ENCODE measurements at places on chromosomes 6 and 20.
A peak's percentile ranks its signal among the peaks of the same experiment; 100 is the strongest.

DNA sequence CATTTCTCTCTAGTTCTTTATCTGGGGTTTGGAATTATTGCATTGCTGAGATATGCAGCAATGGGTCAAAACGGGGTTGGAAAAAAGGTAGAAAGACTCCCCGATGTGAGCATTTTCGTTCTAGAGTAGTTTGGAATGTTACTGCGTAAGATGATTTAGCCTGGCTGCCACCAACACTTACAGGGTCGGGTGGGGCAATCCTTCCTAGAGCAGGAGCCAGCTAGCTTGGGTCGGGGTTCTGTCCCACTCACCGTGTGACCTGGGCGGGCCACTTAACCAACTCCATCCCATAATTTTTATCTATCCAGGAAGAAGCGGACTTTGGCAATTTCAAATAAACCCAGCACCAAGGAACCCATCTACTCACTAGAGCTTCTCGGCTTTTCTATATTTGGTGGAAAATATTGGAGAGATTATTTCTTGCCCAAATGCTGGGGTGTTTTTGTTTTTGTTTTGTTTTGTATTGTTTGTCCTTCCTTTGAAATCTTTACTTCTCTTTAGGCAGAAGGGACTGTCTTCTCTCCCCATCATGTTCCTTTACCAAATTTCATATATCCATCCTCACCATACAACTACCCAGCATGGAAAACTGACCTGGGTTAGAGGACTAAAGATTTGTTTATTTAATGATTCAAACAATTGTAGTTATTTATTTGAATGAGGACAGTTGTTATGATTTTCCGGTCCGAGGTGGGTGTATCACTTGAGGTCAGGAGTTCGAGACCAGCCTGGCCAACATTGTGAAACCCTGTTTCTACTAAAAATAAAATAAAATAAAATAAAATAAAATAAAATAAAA, 72.4 kb downstream of the GPX5 start:
- no peak for DNase-seq

DNA sequence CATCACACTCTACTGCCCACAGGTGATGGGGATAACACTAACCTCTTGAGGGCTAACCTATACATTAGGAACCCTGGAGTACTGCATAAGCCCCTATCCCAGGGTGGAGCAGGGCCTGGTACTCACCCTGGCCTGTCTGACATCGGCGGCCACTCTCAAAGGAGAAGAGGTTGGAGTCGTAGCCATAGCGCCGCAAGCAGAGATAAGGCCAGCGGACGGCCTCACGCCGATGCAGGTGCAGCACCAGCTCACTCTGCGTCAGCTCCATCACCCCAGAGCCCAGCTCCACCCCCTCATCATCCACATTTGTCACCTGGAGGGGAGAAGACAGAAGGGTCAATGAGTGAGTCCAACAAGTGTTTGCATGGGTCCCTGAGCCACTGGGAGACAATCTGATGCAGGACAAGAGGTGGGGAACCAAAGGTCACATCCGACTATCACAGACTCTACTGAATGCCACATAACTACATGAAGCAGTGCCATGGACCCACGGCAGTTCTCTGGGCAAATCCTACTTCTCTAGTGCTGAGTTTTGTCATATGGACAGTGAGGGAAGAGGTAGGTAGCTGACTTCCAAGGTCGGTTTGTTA, 4.3 kb downstream of the FRS3 start:
- no peak for DNase-seq

DNA sequence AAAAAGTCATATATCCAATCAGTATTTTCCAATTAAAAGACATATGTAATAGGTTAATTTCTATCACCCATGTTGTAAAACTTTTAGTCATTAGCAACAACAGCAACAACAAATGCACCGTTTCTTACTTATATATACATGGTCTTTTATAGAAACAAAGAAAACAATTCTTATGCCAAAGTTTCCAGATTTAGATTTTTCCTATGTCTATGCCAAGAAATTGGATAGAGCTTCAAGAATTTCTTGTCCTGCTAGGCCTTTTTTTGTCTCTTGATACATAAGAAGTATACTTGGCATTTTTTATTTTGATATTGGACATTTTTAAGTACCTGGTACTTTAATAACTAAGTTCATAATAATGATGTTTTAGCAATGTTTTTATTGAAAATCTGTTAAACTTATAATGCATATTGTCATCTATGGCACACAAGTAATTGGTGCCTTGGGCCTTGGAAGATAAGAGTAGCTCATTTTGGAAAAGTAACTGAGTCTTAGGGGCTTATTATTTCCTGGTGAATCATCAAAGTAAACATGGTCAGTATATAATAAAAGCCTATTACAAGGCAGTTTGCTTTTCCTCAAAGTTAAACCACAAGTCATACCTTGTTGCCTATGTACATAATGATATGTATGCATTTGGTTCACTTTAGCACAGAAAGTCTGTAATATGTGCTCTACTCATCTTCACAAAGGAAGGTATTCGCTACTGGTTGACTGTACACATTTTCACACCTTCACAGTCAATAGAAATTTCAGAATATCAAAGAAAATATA, 10.1 kb upstream of the FRK start:
- no peak for DNase-seq

GRCh38 chr20:53938739-53939138, 131.7 kb downstream of the BCAS1 start:
- DNase-seq = no peak

- no peak for DNase-seq
These were observed 29.8 kb upstream of the NEDD9 start for GRCh38 chr6:11262242-11262641.

DNA sequence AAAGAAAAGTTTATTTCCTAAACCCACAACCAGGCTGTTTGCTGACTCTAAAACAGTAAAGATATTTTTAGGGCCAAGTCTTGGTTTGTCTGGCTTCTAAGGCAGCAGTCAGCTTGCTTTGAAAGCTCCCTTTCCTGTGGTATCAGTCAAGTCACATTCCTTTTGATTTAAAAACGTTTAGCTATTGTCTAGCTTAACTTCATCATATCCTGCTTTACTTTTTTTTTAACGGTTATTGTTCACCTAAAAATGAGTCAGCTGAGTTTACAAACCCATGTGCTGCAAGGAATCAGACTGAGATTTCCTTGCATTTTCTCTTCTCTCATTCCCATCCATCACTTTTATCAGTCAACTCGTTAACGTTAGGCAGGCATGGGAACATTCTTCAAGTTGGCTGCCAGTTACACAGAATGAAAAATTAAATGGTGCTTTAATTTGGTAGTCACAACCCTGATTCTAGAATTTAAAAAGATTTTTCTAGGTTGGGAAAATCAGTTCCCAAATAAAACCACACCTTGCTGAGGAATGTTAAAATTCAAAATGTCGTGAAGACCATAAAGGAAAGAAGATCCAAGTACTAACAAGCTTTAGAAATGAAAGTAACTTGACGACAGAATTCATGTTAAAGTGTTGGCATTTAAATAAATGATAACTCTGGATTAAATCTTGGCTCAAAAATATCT, 45.9 kb downstream of the ELOVL5 start:
- DNase-seq = no peak

GRCh38 chr6:158293122-158293521, 19.1 kb upstream of the TULP4 start:
- no peak for DNase-seq

DNA sequence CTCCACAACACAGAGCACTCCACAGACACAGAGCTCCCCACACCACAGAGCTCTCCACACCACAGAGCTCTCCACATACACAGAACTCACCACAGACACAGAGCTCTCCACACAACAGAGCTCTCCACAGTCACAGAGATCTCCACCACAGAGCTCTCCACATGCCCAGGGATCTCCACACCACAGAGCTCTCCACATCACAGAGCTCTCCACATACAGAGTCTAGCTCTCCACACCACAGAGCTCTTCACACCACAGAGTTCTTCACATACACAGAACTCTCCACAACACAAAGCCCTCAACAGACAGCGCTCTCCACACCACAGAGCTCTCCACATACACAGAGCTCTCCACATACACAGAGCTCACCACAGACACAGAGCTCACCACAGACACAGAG, 55.3 kb downstream of the ERMARD start:
- DNase-seq = no peak

DNA sequence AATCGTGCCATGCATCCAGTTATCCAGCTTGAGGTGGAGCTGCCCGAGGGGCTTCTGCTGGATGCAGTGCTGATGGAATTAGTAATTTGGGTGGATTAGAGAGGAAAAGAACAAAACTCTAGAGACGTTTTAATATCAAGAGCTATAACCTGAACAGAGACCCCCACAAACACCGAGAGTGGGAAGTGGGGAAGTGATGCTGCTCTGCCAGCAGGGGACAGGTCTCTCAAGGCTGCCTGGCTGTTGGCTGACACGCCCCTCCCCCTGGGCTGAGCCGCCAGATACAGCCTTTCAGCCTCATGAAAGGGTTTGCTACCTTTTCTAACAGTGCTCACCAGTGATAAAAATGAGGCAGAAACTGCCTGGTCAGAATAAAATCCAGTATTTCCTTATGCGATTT, 9.6 kb downstream of the LEMD2 start:
- DNase-seq = no peak

GRCh38 chr20:2701671-2702081, 9.1 kb downstream of the EBF4 start:
- no peak for DNase-seq

GRCh38 chr20:5737966-5738365, 12.2 kb upstream of the SHLD1 start:
- no peak for DNase-seq

- DNase-seq = no peak
These were observed 20.4 kb upstream of the UNC93A start for GRCh38 chr6:167270499-167271311.

DNA sequence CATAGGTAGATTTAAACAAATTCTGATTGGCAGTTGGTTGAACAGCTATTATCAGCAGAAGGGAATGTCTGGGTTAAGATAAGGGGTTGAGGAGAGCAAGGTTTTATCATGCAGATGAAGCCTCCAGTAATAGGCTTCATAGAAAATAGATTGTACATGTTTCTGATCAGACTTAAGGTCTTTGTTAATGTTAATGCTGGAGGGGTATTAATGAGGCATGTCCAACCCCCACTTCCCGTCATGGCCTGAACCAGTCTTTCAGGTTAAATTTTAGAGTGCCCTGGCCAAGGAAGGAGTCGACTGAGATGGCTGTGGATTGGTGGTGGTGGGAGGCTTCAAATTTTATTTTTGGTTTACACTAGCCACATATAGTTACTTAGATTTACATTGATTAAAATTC, 3.4 kb downstream of the CLPSL1 start:
- no peak for DNase-seq

DNA sequence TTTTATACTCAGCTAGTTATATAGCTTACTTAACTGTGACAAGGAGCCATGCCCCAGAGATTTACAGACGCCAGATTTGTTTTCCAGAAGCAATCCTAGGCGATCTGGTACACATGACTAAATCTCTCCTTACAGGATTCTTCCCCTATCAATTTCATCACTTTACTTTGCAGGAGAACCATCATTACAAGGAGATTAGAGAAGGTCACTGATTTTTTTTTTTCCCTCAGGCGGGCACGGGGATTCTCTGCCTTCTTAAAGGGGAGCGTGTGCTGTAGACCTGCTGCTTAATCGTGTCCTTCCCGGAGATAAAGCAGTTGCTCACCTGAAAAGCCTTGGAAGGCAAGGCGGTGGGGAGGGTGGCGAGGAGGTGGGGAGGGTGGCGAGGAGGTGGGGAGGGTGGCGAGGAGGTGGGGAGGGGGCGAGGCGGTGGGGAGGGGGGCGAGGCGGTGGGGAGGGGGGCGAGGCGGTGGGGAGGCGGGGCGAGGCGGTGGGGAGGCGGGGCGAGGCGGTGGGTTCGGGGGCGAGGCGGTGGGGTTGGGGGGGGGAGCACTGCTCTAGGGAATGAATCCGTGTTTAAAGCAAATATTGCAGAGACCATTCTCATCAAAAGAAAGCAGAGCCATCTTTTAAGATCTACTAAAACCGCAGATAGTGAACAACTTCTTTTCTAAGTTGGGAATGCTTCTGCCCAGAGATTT, 14.3 kb upstream of the MRAP2 start:
- no peak for DNase-seq

DNA sequence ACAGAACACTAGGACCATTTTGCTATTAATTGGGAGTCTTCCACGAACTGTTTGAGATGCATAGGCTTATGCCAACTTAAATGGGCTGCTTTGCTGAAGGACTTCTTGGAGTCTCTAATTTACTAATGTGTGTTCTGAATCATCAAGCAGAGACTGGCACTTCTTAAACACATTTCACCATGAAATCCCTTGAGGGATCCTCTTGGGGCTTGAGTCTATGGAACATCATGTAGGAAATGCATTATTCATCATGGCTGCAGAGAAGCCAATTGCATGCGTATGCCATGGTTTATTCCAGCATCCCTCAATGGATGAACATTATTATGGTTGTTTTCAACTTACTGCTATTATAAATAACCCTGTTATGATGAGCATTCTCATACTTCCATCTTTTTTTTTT, 73.4 kb downstream of the FGD2 start:
- no peak for DNase-seq

DNA sequence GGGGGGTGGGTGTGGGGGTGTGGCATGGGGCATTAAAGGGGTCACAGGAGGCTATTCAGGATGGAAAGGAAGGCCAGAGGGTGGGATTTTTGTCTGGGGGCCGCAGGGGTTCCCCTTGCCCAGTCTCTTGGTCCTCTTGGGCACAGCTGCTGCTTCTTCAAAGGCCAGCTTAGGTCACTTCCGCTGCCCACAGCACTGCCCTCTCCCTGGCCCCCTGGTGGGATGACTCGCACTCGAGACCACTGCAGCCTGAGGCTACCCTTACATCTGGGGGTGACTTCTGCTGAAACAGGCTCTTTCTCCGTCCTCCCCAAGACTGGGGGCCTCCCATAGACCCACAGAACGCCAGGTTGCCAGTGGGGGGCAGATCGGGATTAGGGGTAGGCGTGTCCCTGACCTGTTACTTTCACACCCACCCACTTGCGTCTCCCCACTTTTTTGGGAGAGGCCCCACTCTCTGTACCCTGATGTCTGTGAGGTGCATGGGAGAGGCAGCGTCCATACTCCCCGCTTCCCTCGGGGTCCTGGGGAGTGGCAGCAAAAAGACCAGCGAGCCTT, 1.3 kb downstream of the LKAAEAR1 start:
- DNase-seq = no peak

DNA sequence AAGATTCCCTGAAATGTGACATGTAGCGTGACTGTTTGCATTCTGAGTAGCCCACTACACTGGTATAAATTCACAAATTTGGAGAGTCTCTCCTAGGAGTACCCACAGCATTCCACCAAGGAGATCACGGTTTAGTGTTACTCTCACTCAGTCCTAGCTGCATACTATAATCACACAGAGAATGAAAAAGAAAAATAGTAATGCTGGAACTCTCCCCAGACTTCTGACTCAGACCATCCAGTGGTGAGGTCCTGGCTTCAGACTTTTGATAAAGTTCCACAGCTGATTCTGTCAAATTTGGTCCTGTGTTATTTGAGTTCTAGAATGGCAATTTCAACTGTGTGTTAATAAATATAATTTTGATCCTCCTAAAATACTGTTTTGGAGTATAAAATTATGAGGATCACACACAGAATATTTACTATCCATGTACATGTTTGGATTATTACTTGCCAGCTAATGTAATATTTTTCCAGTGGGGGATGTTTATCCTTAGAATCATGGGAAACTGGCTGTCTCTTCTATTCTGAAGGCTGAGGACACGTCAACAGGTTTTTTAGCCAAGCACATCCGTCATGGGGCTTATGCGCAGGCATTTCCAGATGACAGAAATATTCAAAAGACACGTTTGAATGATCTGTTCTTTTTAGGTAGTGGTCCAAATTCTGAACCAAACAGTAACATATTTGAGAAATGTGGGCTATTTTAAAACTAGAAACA, 5.1 kb upstream of the KIAA0408 start:
- DNase-seq = no peak

GRCh38 chr20:46955601-46956556, 61.2 kb downstream of the EYA2 start:
- DNase-seq = no peak

- DNase-seq = peak; percentile 12
These were observed 143.1 kb upstream of the PCSK2 start for GRCh38 chr20:17083738-17084137.
